H7 (cell line): ENCODE measurements at places on chromosomes 3 and 15.

GRCh38 chr3:187197335-187197649, at the start of gene RTP1:
TSS of gene RTP1 (plus strand) at chr3:187197486. CDS start at chr3:187197516, 30 bp downstream.
- peak; percentile 62 for DNase-seq

- no peak for DNase-seq
These were observed 481.4 kb upstream of the CFAP20DC start for GRCh38 chr3:59531066-59531745.

DNA sequence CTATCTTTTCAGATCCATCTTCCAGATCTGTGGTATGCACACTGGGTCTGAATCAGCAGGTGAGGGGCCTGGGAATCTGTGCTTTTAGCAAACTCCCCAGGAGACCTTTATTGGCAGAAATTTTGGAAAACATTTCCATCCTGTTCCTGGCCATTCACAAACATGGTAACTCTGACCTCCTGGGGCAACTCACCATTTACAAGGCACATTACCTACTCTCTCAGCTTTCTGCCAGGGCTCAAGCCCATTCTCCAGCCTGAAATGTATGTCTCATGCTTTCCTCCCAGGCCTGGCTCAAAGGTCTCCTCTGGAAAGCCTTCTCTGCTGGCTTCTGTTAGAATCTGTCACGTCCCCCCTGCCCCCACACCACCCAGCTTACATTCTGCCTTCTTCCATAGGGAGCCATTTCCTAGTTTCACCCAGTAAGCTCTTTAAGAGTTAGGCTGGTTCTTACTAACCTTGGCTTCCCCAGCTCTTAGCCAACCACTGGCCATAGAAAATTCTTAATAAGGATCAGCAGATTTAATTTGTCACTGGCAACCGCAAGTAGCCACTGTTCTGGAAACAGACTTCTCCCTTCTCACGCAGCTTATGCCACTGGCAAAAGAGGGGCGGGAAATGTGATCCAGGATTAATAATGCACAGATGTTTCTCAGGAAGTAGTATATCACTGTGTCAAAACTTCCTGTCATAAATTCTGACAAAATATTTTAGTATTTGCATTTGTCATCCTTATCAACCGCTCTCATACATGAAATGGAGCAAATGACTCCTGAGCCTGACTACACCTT, 55.0 kb downstream of the RORA start:
- no peak for DNase-seq

- DNase-seq = no peak
These were observed 202.7 kb upstream of the ADAMTS9 start for GRCh38 chr3:64890466-64890865.
